CD4-positive, alpha-beta T cell treated with Interleukin-15 for 1 hour (primary cell): ENCODE measurements at places on chromosomes 5 and 9.

GRCh38 chr5:38639377-38640358, 83.2 kb upstream of the LIFR start:
- DNase-seq: no peak

GRCh38 chr5:10564838-10565784, 1.2 kb downstream of the ANKRD33B start:
- no peak for DNase-seq

DNA sequence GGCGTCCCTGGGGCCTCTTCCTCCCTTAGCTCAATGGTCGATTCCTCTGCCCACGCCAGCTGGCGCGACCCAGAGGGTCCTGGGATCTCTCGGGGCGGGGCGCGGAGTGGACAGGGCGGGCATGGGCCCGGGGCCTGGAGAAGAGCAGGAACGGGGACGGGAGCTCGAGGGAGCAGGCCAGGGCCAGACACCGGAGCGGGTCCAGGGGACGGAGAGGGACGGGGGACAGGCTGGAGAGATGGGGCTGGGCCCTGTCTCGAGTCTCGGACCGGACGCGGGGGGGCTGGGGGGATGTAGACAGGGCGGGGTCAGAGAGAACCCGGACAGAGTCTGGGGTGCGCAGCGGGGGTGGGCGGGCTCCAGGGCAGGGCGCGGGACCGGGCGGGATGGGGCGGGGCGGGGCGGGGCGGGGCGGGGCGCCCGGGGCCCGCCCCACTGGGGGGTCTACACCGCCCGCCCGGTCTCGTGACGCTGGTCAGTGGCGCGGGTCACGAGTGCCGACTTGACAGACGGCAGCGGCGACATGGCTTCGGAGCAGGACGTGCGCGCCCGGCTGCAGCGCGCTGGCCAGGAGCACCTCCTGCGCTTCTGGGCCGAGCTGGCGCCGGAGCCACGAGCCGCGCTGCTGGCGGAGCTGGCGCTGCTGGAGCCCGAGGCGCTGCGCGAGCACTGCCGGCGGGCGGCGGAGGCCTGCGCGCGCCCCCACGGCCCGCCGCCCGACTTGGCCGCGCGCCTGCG, at the start of gene UAP1L1:
Gene UAP1L1, plus strand, starts transcription at position 508 of the 738 bp plus-strand sequence. Its CDS starts 16 bp downstream, at position 524.
- DNase-seq: peak; percentile 64

DNA sequence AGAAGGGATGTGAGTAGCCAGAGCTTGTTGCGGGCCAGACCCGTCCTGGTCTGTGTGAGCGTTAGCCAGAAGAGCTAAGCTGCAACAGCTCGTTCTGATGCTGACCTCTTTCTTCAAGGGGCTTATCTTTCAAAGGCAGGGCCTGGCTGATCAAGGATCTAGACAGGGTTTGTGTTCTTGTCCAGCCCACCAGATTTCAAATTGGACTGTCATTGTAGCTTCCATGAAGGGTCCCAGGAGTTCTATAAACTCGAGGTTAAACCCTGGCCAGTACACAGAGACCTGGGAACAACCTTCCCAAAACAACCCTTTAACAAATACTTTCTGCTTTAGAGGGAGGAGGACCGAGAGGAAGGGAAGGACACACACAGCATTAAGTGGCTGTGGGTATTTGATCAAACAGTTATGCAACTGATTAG, 153.0 kb upstream of the TUT7 start:
- DNase-seq: no peak
